ENCODE measurements at places on chromosomes 11 and 22. TPM values are rescaled to one million over a fixed set of nuclear protein-coding genes. Genes with fewer than 3 reads are reported as not detected.

The MOGAT2 gene
- 0.29 TPM for total RNA-seq

GRCh38 chr22:49107961-49108530, 719.6 kb downstream of the BRD1 start:
- no peak overlapping the region for H3K4me3 ChIP-seq
- DNase-seq, result no peak
- H3K27ac ChIP-seq, result no peak overlapping the region
- H3K27me3 ChIP-seq, result no peaks in the 10 kb centered on the region
- no peaks in the 10 kb centered on the region for H3K36me3 ChIP-seq

- H3K27me3 ChIP-seq, result no peaks in the 10 kb centered on the region
- no peak within 1 kb of the TSS for H3K27ac ChIP-seq
- no peaks in the 10 kb centered on the region for H3K36me3 ChIP-seq
- no peaks in the 10 kb centered on the region for H3K4me1 ChIP-seq
- H3K4me3 ChIP-seq, result no peak within 1 kb of the TSS
- no peak for DNase-seq
Measured at GRCh38 chr11:60756307-60757032, at the start of gene MS4A15. Gene MS4A15, plus strand, starts transcription at chr11:60756867. Its CDS starts 6,867 bp downstream, at chr11:60763734.

- no peak overlapping the region for H3K4me3 ChIP-seq
- no peaks in the 10 kb centered on the region for H3K36me3 ChIP-seq
- DNase-seq, result no peak
- H3K4me1 ChIP-seq, result no peaks in the 10 kb centered on the region
Measured at GRCh38 chr22:29055192-29055830, 6.3 kb downstream of the C22orf31 start.

DNA sequence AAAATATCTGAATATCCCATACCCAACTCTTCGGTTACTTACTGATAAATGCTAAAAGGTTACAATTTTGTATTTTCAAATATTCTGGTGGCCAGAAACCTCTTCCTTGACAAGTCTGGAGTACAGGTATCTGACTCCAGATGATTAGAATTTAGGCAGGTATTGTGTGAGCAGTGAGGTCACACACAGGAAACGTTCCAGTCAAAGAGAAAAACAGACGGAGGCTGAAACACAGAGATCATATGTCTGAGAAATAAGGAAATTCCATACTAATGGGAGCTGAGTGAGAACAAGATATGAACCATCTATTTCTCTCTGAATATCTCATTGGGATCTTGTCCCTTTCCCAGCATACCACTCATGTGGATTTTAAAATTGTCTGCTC, 89.4 kb upstream of the IGLL5 start:
- H3K4me3 ChIP-seq, result no peak overlapping the region
- H3K27ac ChIP-seq, result no peak overlapping the region
- no peaks in the 10 kb centered on the region for H3K27me3 ChIP-seq
- DNase-seq, result no peak
- no peaks in the 10 kb centered on the region for H3K4me1 ChIP-seq
- H3K36me3 ChIP-seq, result no peaks in the 10 kb centered on the region

The PGA5 gene
- total RNA-seq, result not detected

GRCh38 chr11:64298966-64299846, 952 bp upstream of the CATSPERZ start:
- no peaks in the 10 kb centered on the region for H3K4me1 ChIP-seq
- peak overlapping the region; percentile 16 for H3K4me3 ChIP-seq
- peaks cover 15% of the 10 kb centered on the region for H3K27me3 ChIP-seq
- no peaks in the 10 kb centered on the region for H3K36me3 ChIP-seq
- peak; percentile 58 for DNase-seq

- H3K4me3 ChIP-seq, result no peak overlapping the region
- peaks cover 3% of the 10 kb centered on the region for H3K27me3 ChIP-seq
- peaks cover 10% of the 10 kb centered on the region for H3K4me1 ChIP-seq
- H3K27ac ChIP-seq, result no peak overlapping the region
- no peaks in the 10 kb centered on the region for H3K36me3 ChIP-seq
- DNase-seq, result no peak
Measured at GRCh38 chr11:1751999-1752906, 1.9 kb upstream of the IFITM10 start.

All from uterus (tissue), 4 donors.